ENCODE measurements at places on chromosomes 12 and 14.

DNA sequence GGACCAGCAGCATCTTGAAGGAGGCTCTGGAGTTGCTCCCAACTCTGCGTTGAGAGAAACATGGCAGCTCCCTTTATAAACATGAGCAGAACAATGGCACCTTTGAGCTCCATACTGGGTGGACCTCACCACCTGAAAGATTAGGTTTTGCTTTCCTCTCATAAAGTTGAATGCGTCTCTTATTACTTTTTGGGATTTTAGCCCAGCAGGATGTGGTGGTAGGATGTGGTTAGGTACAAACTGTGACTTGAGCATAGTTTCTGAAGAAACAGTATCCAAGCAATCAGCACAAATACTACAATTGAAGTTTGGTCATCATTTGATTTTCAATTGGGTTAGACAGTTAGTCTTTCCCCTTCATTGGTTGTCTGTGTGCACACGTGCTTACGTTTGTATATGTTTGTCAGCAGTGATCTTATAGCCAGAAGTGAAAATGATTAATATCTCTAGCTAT is at the start of gene PRR4:
Gene PRR4 (minus strand): TSS at position 51 of the 454 bp plus-strand sequence. CDS start 38 bp downstream, at position 13.
- no peak for DNase-seq

GRCh38 chr12:40375076-40375475 is 150.3 kb downstream of the LRRK2 start:
- peak; percentile 2 for DNase-seq

- DNase-seq, result peak; percentile 65
These were observed 4.7 kb upstream of the GPR84 start for GRCh38 chr12:54368709-54369596.

- DNase-seq, result no peak
These were observed 49.0 kb downstream of the AREL1 start for GRCh38 chr14:74663884-74664283.

- no peak for DNase-seq
These were observed 372.9 kb upstream of the TMEM132C start for GRCh38 chr12:127893895-127894609.

GRCh38 chr12:90515199-90516175 is 439.5 kb downstream of the CCER1 start:
- DNase-seq, result no peak

DNA sequence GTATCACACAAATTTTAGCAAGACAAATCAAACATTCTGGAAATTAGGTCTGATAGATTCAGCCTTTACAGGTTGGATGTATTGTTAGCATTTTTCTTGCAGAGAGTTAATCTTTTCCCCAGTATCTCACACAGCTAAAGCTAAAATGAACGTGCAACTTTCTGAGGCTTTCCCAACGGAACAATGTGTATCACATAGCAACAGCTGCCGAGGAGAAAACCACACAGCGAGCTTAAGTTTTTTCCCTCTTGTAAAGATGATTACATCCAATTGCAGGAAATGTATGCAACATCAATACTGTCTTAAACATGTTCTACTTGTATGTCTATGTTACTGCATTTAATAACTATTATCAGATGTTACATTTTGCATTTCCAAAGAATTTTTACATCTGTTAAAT is 182.2 kb downstream of the CCDC59 start:
- no peak for DNase-seq

DNA sequence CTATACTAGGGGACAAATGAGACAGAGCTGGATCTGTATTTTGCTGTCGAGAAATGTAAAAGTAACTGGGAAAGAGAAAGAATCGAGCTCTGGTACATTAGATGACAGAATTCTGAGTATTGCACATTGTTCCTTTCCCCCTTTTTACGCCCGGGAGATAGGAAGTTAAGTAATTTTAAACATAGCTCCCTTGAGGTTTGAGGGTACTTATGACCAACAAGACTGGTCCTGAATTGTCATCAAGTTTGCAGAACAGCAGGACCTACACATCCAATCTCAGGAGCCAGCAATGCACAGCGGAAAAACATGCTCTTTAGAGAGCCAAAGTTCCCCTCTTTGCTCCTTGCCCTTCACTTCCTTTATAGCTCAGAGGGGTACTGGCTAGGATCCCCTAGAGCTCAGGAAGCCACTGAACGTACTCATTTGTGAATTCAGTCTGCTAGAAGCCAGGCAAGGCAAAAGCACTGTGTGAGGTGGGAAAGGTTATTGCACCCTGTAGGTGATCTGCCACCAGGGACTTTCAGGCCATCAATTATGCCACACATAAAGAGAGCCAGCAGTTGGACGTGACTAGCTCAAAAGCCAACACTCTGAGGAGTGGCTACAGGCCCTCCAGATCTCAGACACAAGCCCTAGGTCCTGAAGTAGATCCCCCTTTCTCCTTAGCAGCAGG is 333.8 kb downstream of the KCNH5 start:
- no peak for DNase-seq

GRCh38 chr14:83706231-83706954 is 1823.6 kb upstream of the FLRT2 start:
- no peak for DNase-seq

GRCh38 chr12:110012137-110012536 is 12.9 kb downstream of the ANKRD13A start:
- DNase-seq, result peak; percentile 37

GRCh38 chr12:70756791-70757190 is 119.6 kb upstream of the PTPRB start:
- no peak for DNase-seq

DNA sequence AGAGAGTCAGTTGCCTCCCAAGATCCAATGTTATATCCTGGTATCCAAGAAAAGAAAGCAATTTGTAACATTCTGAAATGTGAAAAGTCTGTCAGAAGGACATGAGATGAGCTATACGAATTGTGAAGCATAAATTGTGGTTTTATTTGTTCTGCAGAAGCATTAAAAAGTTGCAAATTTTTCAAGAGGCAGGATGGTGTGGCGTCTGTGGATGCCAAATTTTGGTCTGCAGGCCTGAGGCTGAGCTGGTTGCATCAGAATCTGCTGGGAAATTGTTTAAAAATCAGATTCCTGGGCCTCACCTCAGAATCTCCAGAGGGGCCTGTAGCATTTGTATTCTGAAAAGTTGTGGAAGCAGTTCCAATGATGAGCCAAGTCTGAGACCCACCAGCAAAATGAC is 284.7 kb downstream of the NUAK1 start:
- no peak for DNase-seq
